WERI-Rb-1 (cell line): ENCODE measurements at places on chromosomes 3 and 15.
A peak's percentile ranks its signal among the peaks of the same experiment; 100 is the strongest.

GRCh38 chr3:67048715-67049074, 50.6 kb downstream of the KBTBD8 start:
- no peak for DNase-seq

DNA sequence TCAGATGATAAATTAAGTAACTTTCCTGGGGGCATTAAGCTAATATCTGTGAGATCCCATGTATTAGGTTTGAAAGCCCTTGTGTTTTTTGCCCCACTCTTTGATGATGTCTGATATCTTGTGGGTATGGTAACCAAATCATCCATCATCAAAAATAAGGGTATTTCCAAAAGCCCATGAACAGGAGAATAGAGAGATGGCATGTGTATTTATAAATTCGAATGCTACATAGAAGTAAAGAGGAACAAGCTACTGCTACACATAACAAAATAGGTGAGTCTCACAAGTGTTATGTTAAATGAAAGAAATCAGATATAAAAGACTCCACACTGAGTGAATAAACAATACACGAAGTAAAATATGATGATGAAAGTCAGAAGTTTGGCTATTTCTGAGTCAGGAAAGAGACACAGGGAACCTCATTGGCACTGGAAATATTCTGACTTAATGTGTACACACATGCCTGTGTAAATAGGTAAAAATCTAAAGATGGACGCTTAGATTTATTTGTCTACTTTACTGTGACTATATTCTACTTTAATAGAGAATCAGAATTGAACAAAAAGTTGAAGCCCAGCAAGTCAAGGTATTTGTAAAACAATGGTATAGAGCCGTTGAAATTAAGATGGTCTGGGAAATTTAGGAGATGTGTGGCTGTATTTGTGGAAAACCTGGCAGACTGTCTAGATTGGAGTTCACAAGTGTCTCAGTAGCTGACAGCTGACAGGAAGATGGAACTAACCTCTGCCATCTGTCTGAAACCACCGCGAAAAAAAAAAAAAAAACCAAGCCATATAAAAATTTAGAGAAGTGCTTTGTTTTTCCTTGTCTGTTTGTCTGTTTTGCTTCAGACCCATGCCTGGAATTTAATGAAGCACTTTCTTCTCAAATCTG, 111.0 kb upstream of the TGFBR2 start:
- DNase-seq, result no peak

- DNase-seq, result peak; percentile 81
Measured at GRCh38 chr3:73520931-73521461, 103.7 kb downstream of the PDZRN3 start.

GRCh38 chr15:76501726-76502125, 165.2 kb downstream of the ISL2 start:
- DNase-seq, result no peak

DNA sequence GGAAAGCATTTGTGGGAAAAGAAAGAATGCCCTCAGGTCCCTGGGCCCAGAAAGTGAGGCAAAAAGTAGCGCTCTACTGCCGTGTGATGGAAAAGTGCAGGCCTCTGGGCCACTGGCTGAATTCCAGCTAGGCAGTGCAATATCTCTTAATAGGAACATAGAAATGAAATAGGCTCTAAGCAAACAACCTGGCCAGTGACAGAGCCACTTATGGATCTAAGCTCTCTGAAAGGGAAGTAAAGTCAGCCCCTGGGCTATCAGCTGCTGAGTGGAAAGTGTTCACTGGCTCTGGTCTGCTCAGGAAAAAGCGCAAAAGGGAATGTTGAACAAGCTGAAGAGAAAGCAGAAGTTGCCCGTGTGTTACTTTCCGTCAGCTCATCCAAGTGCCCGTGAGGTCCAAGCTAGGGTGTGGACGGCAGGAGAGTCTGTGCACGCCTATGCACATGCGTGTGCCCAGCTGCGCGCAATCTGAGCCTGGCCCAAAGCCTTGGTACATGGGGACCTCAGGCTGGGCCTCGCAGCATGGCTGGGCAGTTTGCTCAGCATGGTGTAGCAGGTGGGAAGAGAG, 74.0 kb upstream of the RAD18 start:
- DNase-seq, result no peak

DNA sequence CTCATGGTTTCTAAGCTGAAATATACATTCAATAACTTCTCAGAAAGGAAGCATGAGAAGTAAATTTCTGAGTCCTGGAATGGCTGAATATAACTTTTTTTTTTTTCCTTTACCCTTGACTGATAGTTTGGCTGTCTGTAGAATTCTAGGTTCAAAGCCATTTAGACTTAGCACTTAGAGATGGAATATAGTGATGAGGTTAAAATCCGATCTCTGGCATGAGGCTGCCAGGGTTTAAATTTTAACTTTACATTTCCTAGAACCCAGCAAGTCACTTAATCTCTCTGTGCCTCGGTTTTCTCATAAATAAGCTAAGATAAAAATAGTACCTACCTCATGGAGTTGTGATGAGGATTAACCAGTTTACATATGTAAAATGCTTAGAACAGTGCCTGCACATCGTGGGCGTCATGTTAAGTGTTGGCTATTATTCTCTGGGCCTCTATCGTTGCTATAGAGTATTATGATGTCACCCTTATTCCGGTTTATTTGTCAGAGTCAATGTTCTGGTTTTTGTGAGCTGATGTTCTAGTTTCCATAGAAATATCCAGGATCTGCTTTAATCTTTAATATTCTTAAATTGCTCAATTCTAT, 199.8 kb upstream of the TLE3 start:
- no peak for DNase-seq

DNA sequence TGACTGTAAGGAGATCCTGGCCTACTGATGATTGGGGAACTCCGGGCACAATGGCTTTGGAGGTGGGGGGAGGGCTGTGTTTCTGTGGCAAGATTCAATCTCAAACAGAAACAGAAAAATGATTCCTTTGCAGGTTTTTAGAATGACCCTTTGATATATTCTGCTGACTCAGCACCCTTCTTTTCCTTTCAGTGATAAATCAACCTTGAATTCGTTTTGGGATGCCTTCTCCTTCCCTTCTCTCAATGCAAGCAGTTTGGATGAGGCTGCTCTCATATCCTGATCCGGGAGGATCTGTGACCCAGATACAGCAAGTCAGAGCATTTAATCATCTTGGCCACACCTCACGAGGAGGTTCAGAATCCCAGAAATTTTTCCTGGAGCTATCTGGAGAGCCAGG, 156.1 kb upstream of the PRICKLE2 start:
- no peak for DNase-seq
